ENCODE measurements at places on chromosomes 6 and 20.

DNA sequence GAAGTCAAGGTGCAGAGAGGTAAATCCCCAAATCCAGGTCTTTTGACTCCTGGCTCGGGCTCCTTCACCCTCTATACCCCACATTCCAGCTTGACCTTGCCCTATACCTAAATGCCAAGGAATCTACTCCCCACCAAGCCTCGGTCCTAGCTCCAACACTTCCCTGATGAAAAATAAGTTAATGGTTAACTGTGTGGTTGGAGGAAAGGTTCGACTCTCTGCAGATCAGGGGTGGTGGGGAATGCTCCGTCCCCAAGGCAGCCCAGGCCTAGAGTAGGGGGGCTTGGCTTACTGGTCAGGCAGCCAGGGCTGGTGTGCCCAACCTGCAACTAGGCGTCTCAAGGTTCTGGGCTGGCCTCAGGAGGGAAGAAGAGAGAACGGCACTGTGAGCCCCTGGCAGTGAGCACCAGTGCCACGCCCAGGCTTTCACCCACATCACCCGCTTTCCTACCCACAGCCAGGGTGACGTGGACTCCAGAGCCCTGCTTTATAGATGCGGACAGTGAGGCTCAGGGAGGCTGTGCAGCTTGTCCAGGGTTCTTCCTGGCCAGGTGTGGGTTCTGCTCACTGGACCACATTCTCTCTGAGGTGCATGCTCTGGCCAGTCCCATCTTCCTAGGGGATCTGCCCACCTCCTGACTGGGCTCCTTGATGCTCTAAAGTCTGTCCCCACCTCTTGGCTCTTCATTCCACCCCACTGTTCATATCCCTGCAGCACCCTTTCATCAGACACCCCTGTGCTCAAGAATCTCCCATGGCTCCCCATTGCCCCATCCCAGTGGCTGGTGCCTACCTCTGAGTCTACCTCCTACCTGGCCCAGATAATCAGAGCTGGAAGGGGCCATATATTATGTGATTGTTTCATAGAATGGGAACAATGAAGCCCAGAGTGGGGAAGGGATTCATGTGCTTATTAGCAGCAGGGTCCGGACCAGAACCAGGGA lies 8.2 kb downstream of the SPDEF start:
- DNase-seq: no peak

DNA sequence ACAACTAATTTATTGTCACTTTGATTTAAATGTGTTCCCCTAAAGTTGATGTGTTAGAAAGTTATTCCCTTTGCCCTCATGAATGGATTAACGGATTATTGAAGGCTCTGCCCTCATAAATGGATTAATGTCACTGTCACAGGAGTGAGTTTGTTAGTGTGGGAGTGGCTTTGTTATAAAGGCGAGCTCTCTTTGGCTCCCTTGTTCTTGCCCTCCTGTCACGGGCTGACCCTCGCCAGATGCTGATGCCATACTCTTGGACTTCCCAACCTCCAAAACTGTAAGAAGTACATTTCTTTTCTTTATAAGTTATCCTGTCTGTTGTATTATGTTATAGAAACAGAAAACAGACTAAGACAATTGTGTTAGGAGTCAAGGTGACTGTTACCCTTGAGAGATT lies 22.7 kb upstream of the POPDC3 start:
- DNase-seq: no peak

- DNase-seq: no peak
Observed at GRCh38 chr6:37491830-37492208, 7.9 kb downstream of the CCDC167 start.

DNA sequence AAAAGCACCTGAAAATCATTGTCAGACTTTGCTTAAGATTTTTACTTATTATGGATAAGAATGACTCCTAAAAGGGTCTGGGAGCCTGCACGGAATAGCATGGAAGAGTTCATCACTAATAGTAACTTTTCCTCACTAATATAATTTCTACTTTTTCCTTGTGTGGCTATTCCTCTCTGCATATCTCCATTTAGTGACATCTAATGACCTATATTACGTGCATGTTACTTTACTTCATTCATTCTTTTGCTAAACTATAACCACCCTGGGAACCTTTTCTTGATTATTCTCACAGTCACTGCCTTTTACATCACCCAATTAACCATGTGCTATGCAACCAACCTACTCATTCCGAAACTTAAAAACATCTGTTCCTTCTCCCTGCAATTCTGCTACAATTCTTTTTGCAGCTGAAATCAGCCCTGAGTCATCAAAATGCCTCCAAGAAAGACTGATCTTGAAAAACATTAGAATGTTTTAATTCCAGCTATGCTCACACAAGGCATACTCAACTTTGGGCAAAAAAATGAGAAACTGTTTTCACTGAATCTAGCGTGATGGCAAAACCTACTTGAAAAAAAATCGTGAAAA lies 313.3 kb downstream of the RNGTT start:
- DNase-seq: no peak

GRCh38 chr6:22658934-22659333 lies 89.6 kb downstream of the HDGFL1 start:
- DNase-seq: no peak

DNA sequence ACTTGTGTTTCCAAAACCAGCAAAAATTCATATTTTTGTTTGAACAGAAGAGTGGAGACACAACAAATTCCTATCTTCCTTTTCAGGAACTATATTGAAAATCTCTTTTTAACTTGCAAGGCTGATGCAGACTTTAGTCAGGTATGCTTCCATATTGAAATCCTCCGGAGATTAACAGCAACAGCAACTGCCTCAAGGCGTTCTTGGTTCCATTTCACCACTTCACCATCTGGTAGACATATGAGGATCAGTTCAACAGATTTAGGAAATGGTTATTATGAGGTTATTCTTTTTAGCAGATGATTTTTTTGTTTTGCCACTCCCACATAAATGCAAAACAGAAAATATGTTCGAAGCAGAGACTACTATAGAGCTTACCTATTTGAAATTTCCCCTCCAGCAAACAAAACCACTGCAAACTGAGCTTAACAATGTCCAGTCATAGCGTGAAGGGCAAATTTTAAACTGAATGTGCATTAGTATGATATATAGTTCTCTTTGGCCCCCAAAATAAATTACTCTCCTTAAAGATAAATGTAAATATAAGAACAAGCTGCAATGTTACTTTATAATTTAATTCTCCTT lies 520.5 kb upstream of the ADGRB3 start:
- DNase-seq: no peak

DNA sequence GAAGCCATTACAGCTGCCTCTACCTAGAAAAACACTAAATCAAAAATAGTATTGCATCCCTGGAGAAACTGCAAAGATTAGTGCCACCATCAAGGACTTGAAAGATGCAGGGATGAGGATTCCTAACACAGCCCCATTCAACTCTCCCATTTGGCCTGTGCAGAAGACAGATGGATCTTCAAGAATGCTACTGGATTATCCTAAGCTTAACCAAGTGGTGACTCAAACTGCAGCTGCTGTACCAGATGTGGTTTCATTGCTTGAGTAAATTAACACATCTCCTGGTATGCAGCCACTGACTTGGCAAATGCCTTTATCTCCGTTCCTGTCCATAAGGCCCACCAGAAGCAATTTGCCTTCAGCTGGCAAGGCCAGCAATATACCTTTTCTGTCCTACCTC lies 117.4 kb downstream of the TBC1D32 start:
- no peak for DNase-seq

DNA sequence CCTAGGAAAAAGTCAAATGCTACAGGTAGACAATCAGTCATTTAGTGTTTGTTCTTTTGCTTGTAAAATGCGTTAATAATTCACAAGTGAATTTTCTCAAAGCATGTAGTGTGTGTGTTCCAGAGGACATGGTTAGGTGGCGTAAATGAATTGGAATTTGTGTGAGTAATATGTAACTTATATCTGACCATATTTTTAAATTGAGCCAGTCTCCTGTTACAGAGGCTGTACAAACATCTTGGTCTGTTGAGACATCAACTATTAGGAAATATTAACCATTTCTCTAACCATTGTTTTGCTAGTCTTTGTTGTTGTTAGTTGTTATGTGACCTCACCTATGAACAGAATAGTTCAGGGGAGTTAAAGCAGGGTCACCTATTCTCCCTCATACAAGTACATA lies 22.7 kb downstream of the MCM8 start:
- DNase-seq: no peak

- no peak for DNase-seq
Observed at GRCh38 chr20:23646106-23646873, 8.5 kb upstream of the CST3 start.

DNA sequence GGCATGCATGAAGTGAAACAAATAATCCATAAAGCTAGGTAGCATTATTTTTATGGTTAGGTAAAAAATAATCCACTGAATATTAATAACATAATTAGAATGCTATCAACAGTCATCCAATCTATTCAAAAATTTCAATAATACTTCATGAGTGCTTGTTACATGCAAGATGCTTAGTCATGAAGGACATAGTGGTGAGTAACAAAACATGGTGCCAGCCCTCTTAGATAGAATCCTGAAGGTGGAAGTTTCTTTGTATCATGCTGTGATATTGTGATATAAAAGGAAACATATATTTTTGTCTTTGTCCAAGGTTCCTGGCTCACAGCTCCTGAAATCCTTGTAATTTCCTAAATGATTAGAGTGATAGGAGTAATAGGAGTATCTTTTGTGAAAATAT lies 14.9 kb downstream of the RCAN2 start:
- no peak for DNase-seq

GRCh38 chr20:62768234-62768546 lies 28.1 kb upstream of the MRGBP start:
- no peak for DNase-seq

- DNase-seq: no peak
Observed at GRCh38 chr6:134676307-134677281, 273.3 kb downstream of the ALDH8A1 start.

- no peak for DNase-seq
Observed at GRCh38 chr20:52943185-52943841, 28.8 kb upstream of the TSHZ2 start.

DNA sequence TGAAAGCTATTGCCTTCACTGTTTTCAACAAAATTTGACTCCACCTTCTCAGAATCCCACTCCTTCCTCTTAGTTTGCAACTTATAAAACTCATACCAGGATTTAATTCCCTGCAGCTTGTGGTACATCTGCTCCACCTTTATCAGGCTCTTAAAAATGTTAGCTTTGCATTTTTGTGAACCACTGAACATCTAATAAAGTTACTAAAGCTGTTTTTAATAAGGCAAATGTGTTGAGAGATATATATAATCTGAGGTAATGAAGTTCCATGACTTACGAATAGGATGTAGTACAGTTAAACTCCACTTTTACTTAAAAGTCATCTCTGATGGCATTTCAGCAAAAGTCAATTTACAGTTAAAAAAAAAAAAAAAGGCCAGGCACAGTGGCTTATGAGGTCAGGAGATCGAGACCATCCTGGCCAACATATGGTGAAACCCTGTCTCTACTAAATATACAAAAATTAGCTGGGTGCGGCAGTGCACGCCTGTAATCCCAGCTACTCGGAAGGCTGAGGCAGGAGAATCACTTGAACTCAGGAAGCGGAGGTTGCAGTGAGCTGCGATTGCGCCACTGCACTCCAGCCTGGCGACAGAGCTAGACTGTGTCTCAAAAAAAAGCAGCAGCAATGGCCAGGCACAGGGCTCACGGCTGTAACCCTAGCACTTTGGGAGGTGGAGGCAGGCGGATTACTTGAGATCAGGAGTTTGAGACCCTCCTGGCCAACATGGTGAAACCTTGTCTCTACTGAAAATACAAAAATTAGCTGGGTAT lies 106.2 kb downstream of the KIF13A start:
- no peak for DNase-seq

DNA sequence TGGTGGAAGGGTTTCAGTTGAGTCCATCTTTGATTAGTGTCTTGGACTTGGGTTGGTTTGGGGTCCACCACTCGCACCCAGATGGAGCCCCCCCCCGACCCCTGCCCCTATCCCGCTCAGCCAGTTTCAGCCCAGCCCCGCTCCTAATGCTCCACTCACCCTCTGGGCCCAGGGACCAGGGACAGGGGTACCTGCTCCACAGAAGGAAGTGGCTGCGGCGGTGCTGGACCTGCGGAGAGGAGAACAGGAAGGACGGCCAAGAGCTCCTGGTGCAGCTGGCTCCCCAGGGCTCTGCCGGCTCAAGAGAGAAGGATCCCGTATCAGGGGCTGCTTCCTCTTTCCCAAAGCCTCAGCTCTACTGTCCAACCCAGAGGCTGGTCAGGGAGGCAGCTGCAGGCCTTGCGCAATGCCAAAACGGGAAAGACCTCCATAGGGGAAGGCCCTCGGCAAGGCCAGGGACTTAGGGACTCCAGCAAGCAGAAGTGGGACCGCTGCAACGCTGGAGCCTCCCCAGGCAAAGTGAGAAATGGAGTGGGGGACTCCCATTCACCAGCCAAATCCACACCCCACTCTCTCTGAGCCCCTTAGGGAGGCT lies at the start of gene SIGLEC1:
SIGLEC1 (minus strand) TSS at position 322 of the 595 bp plus-strand sequence. CDS start 5,472 bp downstream, outside the sequence.
- no peak for DNase-seq

DNA sequence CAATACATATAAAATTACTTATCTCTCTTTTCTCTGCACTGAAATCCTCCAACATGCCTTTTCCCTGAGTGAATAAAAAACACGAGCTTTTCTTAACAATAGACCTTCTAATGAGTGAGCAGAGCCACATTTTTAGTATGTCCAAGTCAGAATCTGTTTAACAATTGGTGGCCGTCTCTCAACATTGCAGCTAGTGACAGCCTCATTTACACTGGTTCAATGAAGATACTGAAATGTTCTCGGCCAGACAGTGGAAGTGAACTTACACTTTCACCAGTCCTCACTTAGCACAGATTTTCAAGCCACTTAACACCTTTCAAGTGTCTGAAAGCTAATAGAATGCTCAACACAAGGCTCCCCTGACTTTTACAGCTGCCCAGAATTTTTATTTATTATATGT lies 767.1 kb downstream of the KIF16B start:
- no peak for DNase-seq

DNA sequence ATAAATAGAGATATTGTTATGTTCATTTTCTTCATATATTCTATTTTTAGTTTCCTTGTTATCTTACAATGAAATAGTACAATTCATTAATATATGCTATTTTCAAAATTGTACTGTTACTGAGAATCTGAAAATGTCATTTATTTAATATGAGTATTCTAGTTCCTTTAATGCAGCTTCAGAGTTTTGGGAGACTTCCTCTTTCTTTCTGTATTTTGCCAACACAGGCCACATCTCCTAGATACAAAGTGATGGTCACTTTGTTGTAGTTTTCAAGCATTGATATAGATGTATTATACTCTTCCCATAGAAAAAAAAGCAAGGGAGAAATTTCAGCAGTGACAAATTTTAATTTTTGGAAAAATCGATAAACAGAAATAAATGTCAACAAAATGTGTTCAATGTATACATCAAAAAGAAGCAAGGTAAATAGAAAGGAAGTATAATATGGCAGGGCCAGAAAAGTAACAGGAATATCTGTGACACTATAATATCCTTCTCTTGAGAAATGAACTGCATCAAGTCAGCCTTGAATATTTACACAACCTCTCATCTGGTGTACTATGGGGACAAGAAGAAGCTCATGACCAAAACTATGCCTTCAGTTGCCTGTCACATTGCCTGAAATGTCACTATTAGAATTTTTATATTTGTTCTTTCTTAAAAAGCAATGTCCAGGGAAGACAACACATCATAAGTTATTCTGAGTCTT lies 396.0 kb downstream of the TBC1D32 start:
- no peak for DNase-seq

Data from left forelimb (tissue), 1 donor.